Activated CD8-positive, alpha-beta memory T cell treated with anti-CD3 and anti-CD28 coated beads, Interleukin-2, amount 50 U/mL, for 48 hours (primary cell): ENCODE measurements at places on chromosomes 6 and 20.

- DNase-seq: no peak
Observed at GRCh38 chr6:166664135-166664534, 37.1 kb upstream of the RPS6KA2 start.

DNA sequence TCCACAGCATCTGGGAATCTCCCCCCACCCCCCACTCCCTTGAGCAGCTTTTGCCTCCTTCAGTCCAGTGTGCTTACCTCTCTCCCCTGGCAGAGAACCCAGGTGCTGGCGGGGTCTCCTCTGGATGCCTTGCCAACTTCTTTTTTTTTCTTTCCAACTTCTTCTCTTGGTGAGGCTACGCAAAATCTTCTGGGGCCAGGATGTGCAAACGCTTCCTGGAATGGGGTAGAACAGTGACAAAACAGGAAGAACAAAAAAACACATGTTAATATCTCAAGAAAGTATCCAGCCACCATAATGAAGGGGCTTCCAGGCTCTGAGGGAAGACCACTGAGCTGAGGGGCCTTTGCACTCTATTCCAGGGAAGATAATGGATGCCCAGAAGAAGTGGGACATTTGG, 53.9 kb upstream of the DDR1 start:
- no peak for DNase-seq

DNA sequence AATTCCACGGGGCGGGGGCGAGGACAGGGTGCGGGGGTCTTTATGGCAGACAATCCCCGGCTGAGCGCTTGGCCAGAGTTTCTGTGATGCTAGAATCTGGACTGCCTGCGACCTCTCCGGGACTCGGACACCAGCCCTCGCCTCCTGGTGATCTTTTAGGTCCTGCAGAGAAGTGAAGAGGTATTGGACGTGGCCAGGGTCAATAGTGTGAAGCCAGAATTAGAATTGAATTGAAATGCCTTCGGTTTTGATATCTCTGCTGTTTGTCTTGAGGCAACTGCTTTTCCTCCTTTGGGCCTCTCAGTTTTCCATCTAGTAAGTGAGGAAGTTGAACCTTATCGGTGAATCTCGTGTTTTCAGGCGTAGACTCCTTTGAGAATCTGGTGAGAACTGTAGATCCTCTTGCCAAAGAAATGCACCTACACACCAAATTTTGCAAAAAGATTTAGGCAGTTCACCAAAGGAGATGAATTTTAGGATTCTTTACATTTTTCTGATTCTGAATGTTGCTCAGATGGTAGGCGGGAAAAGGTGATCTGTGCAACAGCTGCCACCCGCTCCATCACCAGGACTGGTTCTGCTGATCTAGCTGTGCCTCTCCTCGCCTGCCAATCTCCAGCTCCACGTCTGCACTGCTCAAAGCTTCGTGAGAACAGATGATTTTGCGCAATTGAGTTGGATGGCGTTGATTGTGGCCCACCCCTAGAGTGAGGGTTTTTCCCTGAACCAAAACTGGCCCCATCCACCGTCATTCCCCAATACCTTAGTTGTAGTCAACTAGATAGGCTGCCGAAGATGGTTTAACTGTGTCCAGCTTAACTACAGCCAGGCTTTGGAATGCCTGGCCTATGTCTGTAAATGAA, 837 bp upstream of the OSER1 start:
- no peak for DNase-seq

- DNase-seq: no peak
Observed at GRCh38 chr6:149503276-149503675, 18.5 kb upstream of the ZC3H12D start.

- no peak for DNase-seq
Observed at GRCh38 chr6:155939253-155939652, 483.6 kb upstream of the NOX3 start.

- no peak for DNase-seq
Observed at GRCh38 chr20:57327820-57328219, 1.8 kb upstream of the SPO11 start.

GRCh38 chr20:33733654-33734576, 2.1 kb downstream of the ZNF341 start:
- DNase-seq: no peak

GRCh38 chr6:24431045-24431451, 28.3 kb downstream of the MRS2 start:
- DNase-seq: no peak

DNA sequence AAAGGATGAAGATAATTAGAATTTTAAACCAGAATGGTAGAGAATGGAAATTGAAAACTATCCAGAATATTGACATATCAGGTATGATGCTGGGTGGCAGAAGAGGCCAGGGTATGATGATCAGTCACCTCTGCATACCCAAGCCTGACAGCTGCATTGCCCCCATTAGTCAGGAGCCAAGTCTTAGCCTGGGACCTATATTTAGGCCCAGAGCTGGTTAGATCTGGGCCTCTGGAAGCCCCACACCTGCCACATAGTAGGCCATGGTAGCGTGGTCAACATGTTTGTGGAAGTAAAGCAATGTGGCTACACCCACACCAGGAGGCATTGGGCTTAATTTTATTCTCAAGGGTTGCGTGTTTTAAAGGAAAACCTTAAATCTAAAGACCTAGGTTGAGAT, 32.1 kb upstream of the CALHM6 start:
- DNase-seq: no peak

- no peak for DNase-seq
Observed at GRCh38 chr6:13267142-13267651, 61.1 kb downstream of the TBC1D7 start.

DNA sequence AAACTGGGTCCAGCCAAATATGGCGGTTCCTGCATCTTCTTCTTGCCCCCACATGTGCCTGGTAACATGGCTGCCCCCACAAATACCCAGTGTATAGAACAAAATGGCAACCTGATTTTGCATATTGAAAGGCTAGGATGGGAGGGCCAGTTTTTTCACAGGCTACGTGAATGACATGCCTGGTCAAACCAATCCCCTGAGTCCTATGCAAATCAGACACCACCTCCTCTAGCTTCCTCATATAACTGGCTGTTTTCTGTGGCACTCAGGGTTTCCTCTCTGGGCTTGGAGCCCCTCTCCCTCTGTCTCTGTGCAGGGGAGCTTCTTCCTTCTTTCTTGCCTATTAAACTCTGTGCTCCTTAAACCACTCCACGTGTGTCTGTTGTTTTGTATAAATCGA, 372.1 kb downstream of the KIF16B start:
- no peak for DNase-seq

GRCh38 chr6:89295981-89296380, 19.1 kb downstream of the GABRR2 start:
- no peak for DNase-seq

GRCh38 chr6:45816674-45817297, 198.9 kb downstream of the CLIC5 start:
- no peak for DNase-seq

- no peak for DNase-seq
Observed at GRCh38 chr6:77466451-77467437, 3.5 kb upstream of the HTR1B start.

DNA sequence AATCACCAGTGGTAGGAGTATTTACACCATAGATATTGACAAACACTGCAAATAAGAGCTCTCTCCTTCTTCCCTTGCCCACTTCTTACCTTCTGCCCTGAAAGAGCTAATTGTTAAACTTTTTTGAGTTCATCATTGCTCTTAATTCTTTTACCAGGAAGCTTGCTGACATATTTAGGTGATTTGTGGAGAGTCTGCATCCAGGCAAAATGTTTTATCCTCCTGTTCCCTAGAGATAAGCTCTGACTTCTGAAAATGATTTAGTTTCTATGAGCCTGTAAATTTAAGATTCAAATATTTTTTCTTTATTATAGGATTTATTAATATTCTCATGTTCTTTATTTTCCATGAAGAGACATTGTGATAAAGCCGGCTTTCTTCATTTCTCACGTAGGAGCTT, 81.5 kb downstream of the ADGRB3 start:
- no peak for DNase-seq
